ENCODE measurements at places on chromosomes 2 and 18. TPM values are rescaled to one million over a fixed set of nuclear protein-coding genes. Genes with fewer than 3 reads are reported as not detected.

DNA sequence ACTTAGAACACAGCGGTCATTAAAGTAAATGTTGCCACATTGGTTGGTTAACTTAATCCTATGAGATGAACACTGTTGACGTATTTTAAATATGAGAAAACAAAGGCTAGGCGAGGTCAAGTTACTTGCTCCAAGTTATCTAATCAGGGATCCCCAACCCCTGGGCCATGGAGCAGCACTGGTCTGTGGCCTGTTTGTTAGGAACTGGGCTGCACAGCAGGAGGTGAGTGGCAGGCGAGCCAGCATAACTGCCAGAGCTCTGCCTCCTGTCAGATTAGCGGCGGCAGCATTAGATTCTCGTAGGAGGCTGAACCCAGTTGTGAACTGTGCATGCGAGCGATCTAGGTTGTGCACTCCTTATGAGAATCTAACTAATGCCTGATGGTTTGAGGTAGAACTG, 878.9 kb downstream of the CPS1 start:
- no peak overlapping the region for H3K27ac ChIP-seq
- H3K4me3 ChIP-seq = no peak overlapping the region
- DNase-seq = no peak
- no peaks in the 10 kb centered on the region for H3K36me3 ChIP-seq
- H3K4me1 ChIP-seq = no peaks in the 10 kb centered on the region

DNA sequence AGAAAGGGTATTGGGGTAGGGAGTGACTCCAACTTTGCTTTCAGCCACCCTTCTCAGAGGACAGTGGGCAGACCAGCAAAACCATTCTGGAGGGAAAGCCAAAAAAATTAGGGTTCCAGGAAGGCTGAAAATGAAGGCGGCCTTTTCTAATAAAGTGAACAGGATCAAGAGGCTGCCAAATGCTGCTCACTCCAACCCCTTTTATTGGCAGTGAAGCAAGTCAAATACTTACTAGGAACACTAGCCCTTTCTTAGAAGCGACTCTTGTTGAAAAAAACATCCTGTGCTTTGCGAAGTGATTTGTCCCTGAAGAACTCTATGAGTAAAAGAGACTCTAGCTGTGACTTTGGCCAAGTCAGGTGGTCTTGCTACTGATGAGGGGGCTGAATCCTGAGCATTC, 83.6 kb upstream of the CYP1B1 start:
- H3K4me1 ChIP-seq = peaks cover 13% of the 10 kb centered on the region
- peak overlapping the region; percentile 45 for H3K27ac ChIP-seq
- no peak for DNase-seq
- no peaks in the 10 kb centered on the region for H3K36me3 ChIP-seq
- no peaks in the 10 kb centered on the region for H3K27me3 ChIP-seq

GRCh38 chr2:96145848-96146152, 560 bp upstream of the DUSP2 start:
- no peaks in the 10 kb centered on the region for H3K27me3 ChIP-seq
- DNase-seq = no peak
- peak overlapping the region; percentile 84 for H3K4me3 ChIP-seq
- H3K4me1 ChIP-seq = peaks cover 12% of the 10 kb centered on the region
- no peaks in the 10 kb centered on the region for H3K36me3 ChIP-seq

The RAMP1 gene
- total RNA-seq = 14.1 TPM

DNA sequence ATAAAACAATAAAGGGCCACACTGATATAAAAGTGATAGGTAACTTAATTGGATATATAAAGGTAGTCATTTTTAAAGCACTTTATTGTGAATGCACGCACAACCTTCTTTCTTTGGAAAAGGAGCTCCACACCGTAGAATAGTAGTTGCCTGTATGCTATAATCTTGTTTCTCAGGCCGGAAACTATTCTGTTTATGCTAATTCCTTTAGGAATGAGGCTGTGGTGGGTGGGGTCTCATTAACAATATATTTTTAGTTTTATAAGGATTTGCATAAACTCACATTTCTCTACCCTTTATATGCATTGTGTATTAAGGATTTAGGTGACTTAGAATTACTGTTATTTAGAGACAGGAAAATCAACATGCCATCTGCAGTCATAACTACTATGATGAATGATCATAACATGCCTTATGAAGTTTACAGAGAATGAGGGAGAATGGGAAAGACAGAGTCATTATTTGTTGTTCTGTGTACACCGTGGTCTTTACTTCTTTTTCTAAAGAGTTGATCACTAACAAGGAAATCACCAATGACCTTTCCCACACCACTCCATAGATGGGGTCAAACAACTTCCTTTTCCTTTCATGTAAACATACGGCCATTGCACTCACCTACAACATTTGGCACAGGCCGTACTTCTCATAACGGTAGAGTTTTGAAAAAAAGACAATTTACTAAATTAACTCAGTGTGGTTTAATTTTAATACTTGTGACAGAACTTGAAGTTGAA, 84.5 kb downstream of the PIEZO2 start:
- H3K4me3 ChIP-seq = no peak overlapping the region
- no peaks in the 10 kb centered on the region for H3K4me1 ChIP-seq
- H3K27ac ChIP-seq = no peak overlapping the region
- no peaks in the 10 kb centered on the region for H3K36me3 ChIP-seq

DNA sequence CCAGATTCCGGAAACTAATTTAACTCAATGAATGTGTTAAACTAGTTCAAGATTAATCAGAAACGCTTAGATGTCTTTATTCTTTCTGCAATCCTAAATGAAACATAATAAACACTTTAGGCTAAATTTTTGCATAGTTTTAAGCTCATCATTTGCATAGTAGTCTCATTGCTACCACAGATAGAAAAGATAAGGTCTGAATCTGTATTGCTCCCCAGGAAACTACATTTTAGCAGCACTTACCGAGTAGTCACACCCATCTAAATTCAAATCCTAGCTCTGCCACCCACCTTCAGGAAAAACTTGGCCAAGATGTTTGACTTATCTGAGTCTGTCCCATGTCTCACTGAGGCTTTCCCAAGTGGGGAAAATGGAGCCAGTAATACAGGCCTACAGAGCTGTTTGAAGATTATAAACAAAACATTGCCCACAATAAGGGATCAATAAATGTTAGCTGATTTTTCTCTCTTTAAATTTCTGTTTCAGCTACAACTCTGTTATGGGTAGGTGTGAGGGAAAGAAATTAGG, 87.0 kb downstream of the GALNT3 start:
- H3K36me3 ChIP-seq = no peaks in the 10 kb centered on the region
- no peaks in the 10 kb centered on the region for H3K27me3 ChIP-seq
- no peaks in the 10 kb centered on the region for H3K4me1 ChIP-seq
- H3K4me3 ChIP-seq = no peak overlapping the region

GRCh38 chr2:125658583-125658982, 997.4 kb upstream of the GYPC start:
- no peak for DNase-seq
- no peak overlapping the region for H3K4me3 ChIP-seq
- H3K27me3 ChIP-seq = no peaks in the 10 kb centered on the region
- H3K4me1 ChIP-seq = no peaks in the 10 kb centered on the region
- no peaks in the 10 kb centered on the region for H3K36me3 ChIP-seq
- no peak overlapping the region for H3K27ac ChIP-seq

- no peaks in the 10 kb centered on the region for H3K36me3 ChIP-seq
- no peak overlapping the region for H3K4me3 ChIP-seq
- H3K27ac ChIP-seq = no peak overlapping the region
- DNase-seq = no peak
- H3K27me3 ChIP-seq = no peaks in the 10 kb centered on the region
These were observed 9.4 kb upstream of the SIX3 start for GRCh38 chr2:44932079-44932478.

The MARCHF4 gene
- total RNA-seq = not detected

DNA sequence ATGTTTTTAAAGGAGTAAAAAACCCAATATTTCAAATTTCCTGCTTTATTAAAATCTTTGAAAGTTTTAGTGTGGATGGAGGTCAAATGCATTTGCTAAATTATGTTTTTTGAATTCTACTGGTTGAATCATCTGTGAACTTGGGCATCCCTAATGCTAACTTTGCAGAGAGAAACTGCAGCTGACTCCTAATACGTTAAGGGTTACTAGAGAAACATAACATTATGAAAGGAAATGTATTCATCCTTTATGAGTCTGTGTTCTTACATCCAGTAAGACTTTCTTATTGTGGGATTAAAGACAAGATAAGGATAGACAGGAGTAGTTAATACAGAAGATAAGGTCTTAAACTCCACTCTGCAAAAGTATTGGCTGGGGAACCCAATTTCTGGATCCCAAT, 140.6 kb downstream of the FAM124B start:
- no peaks in the 10 kb centered on the region for H3K4me1 ChIP-seq
- DNase-seq = no peak
- H3K4me3 ChIP-seq = no peak overlapping the region
- no peak overlapping the region for H3K27ac ChIP-seq

DNA sequence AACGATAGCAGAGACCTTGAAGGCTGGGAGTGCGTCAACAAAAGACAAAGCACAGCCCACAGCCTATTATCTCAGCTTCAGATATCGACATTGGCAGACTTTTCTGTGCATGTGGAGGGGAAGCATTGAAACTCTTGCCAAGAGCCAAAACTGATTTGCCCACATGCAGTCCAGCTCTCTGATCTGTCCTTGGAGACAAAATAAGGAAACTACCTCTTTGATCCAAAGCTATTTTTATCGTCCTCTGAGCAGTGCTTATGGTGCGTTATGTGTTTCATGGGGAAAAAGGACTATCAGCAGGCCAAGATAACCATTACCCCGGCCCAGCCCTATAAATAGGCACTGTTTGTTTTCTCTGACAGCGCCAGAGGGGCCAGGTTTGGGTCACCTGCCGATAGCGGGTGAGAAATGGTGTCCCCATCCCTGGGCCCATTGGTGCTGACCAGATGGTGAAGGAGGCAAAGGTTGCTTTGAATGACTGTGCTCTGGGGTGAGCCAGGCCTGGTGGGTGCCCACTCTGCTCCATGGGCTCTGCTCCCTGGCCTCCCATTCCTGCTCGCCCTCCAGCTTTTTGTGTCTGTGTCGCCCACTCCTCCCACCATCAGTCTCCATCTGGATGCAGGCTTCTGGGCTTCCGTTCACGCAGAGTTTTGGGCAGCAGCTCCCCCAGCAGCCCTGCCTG, 176.1 kb upstream of the HS6ST1 start:
- H3K27ac ChIP-seq = no peak overlapping the region
- H3K4me1 ChIP-seq = no peaks in the 10 kb centered on the region
- H3K4me3 ChIP-seq = no peak overlapping the region
- H3K36me3 ChIP-seq = no peaks in the 10 kb centered on the region

The CHAC2 gene
- total RNA-seq = 3.1 TPM

DNA sequence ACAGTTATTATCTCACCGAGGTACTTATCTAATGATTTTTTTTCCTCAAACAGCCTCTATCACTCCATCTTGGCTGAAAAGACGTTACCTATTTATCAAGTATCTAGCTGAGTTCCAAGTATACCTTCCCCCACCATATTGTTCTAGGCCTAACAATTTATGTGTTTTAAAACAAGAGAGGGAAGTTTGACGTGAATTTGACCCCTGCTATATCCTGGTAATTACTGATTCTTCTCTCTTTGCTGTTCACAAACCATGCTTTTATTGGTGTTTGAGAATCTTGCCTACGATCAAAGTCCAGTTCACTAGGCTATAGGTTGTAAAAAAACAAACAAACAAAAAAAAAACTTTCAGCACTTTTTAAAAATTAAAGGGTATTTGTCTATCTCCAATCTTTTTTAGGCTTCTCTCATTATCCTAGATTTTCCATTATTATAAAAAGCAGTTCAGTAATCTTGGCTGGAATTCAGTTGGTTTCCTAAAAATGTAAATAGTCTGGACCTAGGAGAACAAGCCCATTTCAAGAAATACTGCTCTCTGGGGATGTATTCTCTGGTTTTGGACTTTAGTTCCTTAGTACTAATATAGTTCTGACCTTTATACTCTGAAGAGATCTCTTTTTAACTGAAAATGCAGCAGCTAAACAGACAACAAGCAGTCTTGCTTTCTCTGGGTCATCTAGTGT, 505.4 kb downstream of the CPS1 start:
- H3K4me1 ChIP-seq = no peaks in the 10 kb centered on the region
- DNase-seq = no peak
- no peaks in the 10 kb centered on the region for H3K36me3 ChIP-seq
- no peaks in the 10 kb centered on the region for H3K27me3 ChIP-seq
- no peak overlapping the region for H3K27ac ChIP-seq
- H3K4me3 ChIP-seq = no peak overlapping the region

DNA sequence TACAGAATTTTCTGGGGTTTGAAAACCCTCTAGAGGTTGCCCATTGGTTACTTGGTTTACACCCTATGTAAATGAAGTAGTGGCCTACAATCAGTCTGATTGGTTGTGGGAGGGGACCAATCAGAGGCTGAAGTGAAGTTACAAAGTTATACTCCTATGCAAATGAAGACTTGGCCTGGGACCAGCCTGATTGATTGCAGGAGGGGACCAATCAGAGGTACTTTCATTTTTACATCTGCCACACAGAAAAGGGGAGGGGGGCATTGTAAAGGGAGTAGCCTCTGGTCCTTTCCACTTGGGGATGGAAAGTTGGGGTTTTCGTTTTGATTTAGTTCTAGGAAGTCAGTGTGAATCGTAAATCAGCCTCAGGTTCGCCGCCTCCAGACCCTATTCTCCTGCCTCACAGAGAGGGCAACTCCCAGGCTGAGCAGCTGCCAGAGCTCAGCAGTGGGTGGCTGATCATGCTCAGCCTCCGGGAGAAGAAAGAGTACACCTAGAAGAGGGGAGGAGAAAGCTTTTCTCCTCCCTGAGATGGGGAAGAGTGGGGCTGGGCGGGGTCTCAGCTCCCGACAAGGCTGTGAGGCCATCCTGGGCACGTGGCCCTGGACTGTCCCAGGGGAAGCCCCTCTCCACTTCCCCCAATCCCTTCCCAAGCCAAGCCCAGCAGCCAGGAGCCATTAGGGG, 372.5 kb downstream of the GALR1 start:
- no peaks in the 10 kb centered on the region for H3K4me1 ChIP-seq
- no peak for DNase-seq
- no peaks in the 10 kb centered on the region for H3K27me3 ChIP-seq

GRCh38 chr2:225756198-225756597, 356.7 kb downstream of the NYAP2 start:
- H3K4me1 ChIP-seq = no peaks in the 10 kb centered on the region
- H3K27ac ChIP-seq = no peak overlapping the region
- no peaks in the 10 kb centered on the region for H3K36me3 ChIP-seq
- H3K4me3 ChIP-seq = no peak overlapping the region
- no peaks in the 10 kb centered on the region for H3K27me3 ChIP-seq
- no peak for DNase-seq

The PSMA8 gene
- total RNA-seq = not detected

All from upper lobe of left lung (tissue), 6 donors.